CD4-positive, alpha-beta T cell treated with Interleukin-4 for 4 hours (primary cell): ENCODE measurements at places on chromosomes 11 and 22.

DNA sequence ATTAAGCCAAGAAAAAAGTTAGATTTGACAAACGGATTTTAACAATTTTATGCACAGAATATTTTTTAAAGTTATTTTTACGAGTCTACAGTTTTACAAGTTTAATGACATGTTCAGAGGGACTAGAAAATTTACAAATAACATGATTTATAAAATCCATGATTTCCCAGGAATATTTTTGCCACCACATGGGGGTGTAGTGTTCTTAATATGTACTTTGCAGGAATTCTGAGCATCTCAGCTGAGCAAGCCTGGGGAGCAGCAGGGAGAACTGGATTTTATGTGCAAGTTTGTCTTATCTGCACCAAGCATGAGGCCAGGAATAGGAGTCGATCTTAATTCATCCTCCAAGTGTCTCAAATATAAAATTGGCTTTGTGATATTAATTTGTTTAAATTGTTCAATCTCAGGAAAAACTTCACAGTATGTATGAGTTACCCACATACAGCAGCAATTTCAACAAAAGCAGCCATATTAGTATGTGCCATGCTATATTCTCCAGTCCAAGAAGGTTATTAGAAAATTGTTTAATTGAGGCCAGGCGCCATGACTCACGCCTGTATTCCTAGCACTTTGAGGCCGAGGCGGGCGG is 826.3 kb downstream of the DLG2 start:
- no peak for DNase-seq

GRCh38 chr11:11814614-11815452 is 26.9 kb upstream of the USP47 start:
- DNase-seq, result no peak

- peak; percentile 20 for DNase-seq
Measured at GRCh38 chr11:62033191-62034035, 66.0 kb upstream of the FTH1 start.

DNA sequence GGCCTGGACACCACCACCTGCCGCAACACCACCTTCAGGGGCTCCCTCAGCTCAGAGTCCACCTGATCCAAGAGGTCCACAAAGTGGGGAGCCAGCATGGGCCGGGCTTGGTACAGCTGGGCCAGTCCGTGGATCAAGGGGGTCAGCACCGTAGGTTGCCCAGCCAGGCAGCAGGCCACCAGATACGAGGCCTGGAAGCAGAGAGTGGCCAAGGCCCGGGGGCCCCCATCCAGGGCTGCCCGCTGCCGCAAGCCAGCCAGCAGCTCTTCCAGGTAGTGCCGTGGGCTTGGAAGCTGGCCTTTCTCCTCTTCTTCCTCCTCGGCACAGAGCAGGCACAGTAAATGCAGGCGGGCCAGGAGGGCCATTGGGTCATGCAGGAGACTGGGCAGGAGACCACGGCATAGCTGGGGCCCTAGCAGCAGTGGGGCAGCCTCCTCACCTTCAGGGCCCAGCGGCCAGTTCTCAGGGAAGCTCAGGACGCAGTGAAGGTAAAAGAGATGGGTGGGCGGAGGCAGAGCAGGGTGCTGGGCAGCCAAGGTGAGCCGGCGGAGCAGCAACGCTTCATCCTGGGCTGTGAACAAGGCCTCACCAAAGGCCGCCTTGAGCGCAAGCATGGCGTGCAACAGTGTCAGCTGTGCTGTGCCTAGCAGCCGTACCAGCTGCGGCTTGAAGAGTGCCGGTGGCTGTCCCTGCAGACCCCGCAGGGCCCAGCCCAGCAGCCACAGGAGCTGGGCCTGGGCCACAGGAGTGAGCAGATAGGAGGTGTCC is 1.7 kb downstream of the AP5B1 start:
- no peak for DNase-seq

DNA sequence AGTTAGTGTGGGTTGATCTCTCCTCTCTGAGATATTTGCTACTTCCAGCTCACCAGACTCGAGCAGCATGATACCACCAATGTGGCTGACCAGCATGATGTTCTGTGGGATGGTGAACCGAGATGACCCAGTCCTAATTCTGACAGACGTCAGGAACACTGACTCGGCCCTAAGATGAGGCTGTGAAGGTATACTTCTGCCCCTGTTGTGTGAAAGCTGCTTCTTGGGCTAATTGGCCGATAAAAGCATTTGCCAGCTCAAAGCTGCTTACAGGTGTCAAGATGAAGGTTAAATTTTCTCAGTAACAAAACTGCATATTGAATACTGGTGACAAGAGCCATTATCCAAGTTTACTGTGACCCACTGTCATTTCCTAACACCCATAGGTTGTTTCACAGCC is 151.4 kb downstream of the BRD1 start:
- no peak for DNase-seq

DNA sequence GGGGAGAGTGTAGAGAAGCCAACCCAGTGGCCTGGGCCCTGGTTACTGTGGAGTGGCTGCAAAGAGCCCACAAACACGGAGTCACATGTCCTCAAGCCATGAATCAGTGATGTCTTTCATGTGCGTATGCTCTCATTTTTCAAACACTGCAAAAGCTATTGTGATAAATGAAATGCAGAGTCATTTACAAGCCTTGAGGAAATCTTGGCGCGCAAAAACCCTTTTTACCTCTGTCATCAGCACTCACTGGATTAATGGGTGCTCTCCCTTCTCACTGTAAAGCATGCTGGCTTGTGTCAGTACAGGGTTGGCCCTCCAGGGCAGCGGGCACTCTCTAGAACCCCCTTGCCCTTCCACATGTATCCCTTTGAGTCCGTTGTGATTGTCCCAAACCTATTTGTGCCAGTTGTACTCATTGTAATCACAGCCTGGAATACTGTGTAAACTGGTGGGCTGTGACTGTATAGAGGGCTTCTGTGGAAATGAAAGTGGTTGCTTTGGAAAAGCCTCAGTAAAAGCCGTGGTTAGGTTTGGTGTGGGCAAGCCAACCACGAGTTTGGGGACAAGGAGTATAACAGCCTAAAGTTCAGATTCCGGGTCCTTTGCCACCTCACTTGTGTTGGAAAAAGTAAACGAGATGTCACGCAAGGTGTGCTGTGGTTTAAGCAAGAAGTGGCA is 10.4 kb downstream of the GNAZ start:
- no peak for DNase-seq

DNA sequence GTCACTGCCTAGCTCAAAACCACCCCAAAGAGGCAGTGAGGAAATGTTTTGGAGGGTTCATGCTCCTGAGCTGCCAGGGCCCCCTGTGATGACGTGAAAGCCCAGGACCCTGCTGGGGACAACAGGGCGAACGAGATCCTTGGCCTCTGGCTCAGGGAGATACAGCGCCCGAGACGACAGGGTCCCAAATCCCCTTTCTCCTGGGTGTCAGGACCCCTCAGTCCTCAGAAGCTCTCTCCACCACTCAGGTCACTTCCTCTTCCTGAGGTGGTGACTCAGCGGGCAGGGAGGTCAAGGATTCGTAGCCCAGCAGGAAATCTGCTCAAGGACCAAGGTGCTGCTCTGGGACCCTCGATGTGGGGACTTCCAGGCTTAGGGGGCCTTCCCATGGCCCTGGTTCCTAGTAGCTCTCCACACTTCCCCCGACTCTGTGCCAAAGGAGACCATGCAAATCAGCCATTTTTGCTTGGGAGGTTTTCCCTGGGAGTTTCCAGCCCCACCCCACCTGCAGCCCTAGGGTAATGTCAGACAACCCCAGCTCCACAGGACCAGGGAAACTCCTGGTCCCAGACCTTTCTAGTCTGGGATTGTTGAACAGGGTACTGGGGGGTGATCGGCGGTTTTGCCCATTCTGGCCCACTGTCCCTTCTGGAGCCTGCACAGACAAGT is 12.8 kb downstream of the BCL9L start:
- DNase-seq, result no peak

DNA sequence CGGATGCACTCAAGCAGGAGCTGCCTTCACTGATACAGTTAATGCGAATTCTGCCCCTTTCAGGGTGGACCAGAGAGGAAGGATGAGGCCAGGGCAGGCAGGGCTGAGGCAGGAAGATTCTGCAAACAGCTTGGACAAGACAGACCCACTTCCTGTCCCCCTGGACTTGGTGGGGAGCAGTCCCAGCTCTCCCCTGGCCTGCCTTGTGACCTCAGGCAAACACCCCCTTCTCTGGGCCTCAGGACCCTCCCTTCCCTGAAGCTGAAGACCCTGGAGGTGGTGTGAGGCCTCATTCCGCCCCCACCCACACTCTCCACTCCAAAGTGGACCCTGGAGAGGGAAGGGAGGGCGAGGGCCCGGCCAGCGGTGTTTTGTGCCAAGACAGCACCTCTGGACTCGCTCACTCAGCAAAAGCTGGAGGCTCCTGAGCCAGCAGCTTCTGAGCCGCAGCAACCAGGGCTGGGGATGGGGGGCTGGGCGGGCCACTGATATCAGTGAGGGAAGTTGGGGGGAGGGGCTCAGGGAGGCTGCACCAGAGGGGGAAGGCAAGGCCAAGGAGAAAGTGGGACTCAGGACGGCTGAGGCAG is 8.5 kb downstream of the RAB3IL1 start:
- DNase-seq, result no peak

DNA sequence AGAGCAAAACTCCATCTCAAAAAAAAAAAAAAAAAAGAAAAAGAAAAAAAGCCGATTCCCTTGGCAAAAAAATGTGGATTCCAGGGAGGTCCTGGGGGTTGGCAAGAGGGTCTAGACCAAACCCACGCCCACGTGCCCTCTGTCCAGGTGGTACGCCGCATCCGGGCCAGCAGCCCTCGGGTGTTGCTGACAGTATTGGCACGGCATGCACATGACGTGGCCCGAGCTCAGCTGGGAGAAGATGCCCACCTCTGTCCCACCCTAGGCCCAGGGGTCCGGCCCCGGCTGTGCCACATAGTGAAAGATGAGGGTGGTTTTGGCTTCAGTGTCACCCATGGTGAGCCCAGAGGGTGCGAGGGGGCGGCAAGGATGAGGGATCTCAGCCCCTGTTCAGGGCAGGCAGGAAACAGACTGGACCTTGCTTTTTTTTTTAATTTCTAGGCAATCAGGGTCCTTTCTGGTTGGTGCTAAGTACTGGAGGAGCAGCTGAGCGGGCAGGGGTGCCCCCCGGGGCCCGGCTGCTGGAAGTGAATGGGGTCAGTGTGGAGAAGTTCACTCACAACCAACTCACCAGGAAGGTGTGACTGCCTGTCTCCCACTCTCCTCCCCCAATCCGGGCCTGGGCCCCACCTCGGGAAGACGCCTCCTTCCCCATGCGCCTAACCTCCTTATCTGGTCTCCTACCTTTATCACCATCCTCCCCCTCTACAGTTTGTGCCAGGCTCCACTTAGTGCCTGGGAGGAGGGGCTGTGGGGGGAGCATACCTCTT is 2.0 kb downstream of the NHERF4 start:
- DNase-seq, result no peak

DNA sequence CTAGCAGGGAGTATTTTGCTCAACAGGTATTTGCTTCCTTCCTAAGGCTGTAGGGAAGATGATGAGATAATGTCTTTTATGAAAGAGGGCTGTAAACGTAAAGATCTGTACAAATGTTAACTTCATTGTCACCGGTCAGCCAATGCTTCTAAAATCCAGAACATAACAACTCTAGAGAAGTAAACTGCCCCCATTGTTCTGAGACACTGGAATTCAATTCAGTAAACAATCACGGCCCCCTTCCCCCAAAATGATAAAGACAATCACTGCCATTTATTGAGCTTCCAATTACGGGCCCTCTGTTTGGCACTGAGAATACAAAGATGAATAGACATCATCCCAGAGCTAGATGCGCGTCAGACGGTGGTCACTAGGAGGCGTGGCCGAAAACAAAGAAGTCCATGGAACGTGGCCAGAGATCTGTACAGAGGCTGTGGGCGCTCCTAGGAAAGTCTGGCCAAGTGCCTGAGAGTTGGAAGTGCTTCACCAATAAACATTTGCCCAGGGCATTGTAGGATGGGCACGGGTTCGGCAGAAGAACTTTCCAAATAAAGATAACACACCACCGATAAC is 576 bp downstream of the TMEM258 start:
- no peak for DNase-seq

- no peak for DNase-seq
Measured at GRCh38 chr11:770642-771616, 6.4 kb downstream of the GATD1 start.

DNA sequence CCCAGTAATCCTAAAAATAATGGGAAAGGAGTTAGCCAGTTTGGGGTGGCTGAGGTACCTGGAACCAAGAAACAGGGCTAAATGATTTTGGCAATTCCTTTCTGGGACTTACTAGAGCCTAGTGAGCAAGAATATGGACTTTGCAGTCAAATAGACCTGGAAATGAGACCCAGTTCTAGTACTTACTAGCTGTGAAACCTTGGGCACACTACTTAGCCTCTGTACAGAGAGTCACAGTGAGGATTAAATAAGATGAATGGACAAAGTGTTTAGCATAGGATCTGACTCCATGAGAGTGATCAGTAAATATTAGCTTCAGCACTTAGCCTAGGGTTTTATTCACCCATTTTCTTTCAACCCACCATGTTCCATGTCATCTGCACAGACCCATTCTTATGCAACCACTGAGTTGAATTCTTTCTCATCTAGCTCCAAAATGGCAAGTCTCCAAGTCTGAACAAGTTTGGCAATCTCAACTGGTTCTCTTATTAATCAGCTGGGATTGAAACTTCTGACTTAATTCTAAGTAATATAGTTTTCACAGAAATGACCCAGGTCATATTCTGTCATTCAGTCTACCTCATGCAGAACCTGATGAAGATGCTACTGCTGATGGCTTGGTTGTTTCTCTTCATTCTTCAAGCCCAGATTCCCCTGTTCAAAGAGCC is 15.0 kb upstream of the SORL1 start:
- no peak for DNase-seq

- peak; percentile 71 for DNase-seq
Measured at GRCh38 chr11:19712281-19713195, at the start of gene NAV2. TSS of gene NAV2 (plus strand) at chr11:19712837. CDS start at chr11:19713696, 859 bp downstream.

- DNase-seq, result no peak
Measured at GRCh38 chr22:22032099-22032905, 49.7 kb upstream of the TOP3B start.
